ENCODE measurements at places on chromosomes 6 and 20.

- DNase-seq: no peak
Measured at GRCh38 chr6:72620871-72621290, 983 bp upstream of the KCNQ5 start.

- no peak for DNase-seq
Measured at GRCh38 chr20:829551-829950, 4.0 kb upstream of the FAM110A start.

GRCh38 chr6:30683183-30683979 is 3.1 kb downstream of the PPP1R18 start:
- no peak for DNase-seq

DNA sequence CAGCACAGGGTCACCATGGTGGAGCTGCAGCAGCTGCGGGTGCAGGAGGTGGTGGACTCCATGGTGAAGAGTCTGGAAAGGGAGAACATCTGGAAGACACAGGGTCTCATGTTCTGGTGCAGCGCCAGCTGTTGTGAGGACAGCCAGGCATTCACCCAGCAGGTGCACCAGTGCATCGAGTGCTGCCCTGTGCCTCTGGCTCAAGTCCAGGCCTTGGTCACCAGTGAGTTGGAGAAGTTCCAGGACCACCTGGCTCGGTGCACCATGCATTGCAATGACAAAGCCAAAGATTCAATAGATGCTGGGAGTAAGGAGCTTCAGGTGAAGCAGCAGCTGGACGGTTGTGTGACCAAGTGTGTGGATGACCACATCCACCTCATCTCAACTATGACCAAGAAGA is 22.9 kb upstream of the RIPK1 start:
- no peak for DNase-seq

DNA sequence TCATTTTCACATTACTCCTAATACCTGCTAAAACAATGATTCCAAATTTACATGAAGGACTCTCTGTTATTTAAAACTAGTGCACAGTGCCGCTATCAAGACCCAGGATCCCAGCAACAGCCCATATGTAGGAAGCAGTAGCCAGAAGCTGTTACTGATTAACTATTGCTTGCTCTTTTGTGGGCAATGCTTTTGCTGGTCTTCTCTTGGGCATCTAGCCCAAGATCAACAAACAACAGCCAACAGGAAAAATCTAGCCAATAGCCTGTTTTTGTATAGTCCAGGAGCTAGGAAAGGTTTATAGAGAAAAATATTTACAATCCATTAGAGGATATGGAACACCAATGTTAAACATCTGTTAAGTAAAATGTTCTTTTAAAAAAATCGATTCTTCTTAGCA is 22.1 kb upstream of the TENT5A start:
- DNase-seq: peak; percentile 48

DNA sequence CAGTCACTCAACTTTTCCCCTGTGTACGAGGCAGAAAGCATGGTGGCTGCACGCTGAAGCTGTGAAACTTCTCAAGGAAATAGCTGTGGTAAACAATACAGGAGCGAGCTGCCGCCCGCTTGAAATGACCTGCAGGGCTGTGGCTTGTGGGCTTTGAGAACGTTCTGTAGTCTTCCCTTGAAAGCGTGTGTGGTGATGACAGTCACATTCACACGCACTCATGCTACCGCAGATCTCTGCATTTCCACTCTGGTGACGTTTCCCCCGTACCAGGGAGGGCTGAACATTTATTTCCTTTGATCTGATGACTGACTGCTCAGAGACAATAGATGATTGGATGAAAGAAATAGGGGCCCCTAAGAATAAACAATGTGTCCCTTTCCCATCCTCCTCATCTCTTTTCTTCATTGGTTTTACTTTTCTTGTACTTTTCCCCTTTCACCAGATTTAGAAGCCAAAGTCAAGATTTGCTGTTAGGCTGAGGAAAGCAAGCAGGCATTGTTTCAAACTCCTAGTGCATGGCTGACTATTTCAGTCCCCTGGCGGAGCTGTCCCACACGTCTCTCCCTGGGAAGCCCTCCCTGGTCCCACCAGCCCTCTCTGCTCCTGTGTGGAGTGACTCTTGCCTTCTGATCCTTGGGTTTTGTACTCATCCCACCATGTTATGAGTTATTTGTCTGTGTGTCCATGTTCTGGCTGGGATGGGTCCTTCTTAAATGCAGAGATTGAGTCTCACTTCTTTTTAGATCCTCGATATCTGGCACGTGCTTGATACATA is 3.9 kb downstream of the SYTL3 start:
- no peak for DNase-seq

DNA sequence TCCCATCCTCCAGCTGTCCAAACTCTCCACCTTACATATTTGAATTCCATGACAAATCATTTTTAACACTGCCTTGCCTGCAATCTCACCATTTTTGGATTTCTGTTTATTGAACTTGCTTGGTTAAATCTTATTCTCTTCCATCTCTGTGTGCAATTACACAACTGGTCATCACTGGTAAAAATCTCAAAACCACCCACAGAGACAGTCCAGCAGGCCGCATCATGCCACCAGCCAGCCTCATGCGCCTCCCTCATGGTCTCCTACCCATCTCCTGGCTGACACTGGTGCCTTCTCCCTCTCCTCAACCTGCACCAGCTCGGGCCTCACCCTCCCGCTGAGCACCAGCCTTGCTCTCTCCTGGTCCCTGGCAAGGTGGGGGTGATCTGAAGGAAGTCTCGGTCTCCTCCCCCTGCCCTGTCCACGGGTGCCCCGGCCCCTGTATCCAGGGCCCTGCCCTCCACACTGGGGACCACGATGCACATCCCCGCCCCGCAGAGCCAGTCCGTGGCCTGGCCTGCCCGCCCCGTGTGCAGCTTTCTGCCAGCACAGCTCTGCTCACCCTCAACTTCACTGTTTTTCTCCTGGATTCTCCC is 92.0 kb downstream of the THBS2 start:
- peak; percentile 11 for DNase-seq

DNA sequence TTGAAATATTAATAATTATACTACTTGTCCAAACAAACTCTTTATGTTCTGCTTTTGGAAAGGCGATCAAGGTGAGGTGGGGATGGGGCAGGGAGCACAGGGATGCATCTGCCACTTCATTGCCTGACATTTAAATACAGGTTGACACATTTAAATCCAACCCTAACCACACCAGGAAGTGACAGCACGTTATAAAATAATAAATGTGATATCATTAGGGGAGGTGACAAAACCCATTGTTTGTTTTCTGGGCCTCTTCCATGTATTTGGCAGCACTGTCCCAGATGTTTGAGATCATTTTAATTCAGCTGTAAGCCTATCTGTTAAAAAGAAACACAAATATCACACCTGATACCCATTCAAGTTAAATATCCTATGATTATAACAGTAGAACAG is 342.4 kb upstream of the ARID1B start:
- DNase-seq: no peak

DNA sequence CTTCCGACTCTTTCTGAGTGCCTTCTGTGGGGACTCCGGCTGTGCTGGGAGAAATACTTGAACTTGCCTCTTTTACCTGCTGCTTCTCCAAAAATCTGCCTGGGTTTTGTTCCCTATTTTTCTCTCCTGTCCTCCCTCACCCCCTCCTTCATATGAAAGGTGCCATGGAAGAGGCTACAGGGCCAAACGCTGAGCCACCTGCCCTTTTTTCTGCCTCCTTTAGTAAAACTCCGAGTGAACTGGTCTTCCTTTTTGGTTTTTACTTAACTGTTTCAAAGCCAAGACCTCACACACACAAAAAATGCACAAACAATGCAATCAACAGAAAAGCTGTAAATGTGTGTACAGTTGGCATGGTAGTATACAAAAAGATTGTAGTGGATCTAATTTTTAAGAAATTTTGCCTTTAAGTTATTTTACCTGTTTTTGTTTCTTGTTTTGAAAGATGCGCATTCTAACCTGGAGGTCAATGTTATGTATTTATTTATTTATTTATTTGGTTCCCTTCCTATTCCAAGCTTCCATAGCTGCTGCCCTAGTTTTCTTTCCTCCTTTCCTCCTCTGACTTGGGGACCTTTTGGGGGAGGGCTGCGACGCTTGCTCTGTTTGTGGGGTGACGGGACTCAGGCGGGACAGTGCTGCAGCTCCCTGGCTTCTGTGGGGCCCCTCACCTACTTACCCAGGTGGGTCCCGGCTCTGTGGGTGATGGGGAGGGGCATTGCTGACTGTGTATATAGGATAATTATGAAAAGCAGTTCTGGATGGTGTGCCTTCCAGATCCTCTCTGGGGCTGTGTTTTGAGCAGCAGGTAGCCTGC is 4.8 kb downstream of the PIM1 start:
- DNase-seq: no peak

DNA sequence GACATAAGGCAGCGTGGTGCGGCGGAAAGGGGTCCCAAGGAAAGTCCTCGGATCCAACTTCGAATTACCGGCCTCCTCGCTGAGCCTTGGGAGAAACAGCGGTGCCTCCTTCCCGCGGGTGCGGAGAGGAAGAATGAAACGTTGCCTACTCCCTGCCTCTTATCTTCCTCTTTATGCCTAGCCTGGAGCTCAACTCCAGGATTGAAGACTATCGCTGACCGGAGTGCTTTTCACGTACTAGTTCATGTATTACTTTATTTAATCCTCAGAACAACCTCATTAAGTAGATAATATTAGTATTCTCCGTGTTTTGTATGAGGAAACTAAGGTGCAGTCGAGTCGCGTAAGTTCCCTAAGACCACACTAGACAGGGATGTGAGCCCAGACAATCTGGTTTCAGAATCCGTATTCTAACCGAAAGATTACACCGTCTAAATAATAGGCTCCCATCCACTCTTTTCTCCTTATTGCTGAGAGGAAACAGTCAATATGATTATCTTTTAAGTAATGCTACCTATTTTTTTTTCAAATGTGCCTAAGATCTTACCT is 793 bp upstream of the PDSS2 start:
- DNase-seq: no peak

DNA sequence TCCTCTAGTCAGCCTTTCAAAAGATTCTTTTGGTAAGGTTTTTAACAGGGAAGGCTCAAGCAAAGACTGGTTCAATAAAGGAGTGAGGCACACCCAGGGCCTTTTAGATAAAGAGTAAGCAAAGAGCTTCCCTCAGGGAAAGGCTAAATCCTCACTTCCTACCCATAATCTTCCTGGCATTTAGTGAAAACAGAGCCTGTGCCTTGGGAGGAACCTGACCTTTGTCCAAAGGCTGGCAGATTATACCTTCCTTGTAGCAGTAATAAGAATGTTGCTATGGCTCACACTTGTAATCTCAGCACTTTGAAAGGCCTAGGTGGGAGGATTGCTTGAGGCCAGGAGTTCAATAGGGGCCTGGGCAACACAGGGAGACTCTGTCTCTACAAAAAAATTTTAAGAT is 280.1 kb upstream of the PLCB4 start:
- DNase-seq: no peak

DNA sequence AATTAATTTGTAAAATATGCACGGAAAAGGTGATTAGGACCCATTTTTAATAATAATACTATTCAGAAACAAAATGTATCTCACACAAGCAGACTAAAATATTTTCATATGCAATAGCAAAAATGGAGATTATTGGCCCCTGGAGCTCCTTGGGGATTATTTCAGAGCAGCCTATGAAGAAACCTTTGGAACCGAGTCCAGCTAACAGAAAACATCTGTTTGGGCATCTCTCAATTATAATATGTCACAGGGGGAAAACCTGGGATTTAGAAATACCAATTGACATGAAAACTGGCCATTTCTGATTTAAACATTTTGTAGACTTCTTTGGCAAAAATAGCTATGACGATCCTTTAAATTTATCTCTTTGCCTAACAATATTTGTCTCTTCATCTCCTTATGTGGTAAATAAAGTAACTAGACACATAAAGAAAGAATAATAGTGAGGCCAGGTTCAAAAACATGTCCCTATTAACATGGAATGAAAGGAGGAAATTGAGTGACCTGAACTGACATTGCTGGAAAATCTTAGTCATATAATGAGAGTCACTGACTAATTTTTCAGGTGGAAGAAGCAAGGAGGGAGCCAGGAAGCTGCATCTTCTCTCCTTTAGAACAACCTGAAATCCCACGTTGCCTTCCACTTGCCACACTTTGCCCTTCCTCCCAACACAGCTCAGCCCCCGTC is 199.0 kb downstream of the SOD2 start:
- DNase-seq: no peak

- peak; percentile 42 for DNase-seq
Measured at GRCh38 chr6:111087871-111088667, 766 bp downstream of the SLC16A10 start.
